ENCODE measurements at places on chromosomes 16 and 17.

GRCh38 chr17:75673487-75673886 lies 6.3 kb downstream of the SAP30BP start:
- DNase-seq: no peak

DNA sequence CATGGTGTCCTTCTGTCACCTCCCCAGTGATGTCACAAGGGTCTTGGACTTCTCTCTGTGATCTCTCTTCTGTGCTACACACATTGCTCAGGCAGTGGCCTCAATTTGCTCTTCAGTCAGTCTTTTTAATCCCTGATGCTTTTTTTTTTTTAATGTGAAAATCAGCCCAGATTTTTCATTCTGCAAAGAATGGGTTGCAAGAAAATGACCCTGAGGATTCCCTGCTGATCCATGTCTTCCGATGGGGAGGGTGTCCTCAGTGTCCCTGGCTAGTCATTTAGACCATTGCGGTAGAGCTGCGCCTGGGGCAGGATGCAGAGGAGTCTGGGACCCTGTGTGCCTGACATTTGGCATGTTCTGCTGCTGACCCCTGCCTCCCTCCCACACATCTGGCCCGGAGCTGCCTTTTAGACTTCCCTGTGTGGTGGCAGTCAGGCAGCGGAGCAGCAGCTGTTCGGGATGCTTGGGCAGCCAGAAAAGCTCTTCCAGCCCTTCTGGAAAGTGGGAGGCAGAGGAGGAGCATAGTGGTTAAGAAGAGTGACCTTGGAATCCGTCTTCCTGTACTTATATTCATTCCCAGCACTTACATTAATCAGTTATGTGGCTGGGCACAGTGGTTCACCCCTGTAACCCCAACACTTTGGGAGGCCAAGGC lies 12.3 kb downstream of the GPT2 start:
- DNase-seq: no peak

DNA sequence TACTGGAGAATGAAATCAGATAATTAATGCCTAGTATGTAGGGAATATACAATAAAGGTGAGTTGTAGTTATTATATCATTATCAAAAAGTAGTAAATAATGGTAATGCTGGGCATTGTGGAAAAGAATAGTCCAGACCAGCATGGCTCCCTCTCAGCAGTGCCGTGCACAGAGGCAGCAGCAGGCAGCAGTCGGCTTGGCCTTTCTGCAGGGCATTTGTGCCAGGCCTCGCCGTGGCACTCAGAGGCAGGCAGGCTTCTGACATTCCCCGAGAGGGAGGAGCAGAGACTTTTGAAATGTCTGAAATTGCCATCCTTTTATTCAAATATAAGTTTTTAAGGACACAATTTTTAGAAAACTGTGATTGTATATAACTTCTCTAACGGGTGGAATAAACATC lies 15.0 kb downstream of the KIAA0513 start:
- DNase-seq: no peak

- no peak for DNase-seq
Observed at GRCh38 chr17:65017207-65017774, 39.2 kb downstream of the GNA13 start.

DNA sequence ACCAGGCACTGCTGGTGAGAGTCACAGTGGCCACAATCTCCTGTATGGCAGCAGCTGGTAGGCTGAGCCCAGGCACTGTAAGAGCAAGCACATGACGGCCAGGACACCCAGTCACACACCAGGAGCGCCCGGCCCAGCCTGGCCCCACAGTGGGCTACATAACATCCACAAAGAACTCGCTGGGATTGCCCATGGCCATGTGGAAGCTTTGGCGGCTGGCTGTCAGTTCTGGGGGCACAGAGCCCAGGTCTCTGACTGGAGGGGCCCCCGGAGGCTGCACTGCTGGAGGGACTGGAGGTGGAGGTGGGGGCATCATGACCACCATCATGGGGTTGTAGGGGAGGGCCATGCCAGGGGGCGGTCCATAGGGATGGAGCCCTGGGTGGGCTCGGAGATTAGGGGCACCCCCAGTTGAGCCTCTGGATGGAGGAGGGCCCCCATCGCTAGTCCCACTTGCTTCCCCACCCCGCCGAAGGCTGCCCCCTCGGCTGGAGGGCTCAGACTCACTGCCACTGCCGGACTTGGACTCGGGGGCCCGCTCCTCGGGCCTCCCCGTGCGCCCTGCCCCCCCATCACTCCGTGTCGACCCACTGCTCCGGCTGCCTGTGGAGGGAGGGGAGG lies 6.1 kb downstream of the ACADVL start:
- DNase-seq: no peak

DNA sequence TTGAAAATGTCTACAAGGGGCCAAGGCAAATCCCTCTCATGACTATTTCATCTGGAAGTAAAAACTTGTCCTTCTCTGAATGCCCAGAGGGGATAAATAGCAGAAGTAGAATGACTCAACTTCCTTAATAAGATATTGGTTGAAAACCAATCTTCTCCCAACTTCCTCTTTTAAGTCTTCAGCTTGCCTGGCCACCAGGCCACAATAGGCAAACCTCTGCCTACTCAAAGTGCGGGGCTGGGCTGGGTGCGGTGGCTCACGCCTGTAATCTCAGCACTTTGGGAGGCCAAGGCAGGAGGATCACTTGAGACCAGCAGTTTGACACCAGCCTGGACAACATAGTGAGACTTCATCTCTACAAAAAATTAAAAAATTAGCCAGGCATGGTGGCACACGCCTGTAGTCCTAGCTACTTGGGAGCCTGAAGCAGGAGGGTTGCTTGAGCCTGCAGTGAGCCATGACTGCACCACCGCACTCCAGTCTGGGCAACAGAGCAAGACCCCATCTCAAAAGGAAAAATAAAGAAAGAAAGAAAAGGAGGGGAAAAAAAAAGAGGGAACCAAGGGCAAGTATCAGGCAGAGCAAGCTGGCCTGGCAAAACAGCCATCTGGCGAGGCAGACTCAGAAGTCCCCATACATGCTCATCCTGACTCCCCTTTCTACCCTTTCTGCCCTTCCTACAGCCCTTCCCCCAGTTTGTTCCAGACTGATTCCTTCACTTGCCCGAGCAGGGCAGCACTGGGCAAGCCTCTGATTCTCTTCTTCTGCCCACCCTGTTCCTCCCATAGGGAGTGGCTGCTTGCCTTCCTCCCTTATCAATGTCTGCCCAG lies 20.6 kb downstream of the MAP3K14 start:
- DNase-seq: no peak

Data from T-helper 2 cell (primary cell).